ENCODE measurements at places on chromosomes 2 and 18.
A peak's percentile ranks its signal among the peaks of the same experiment; 100 is the strongest.

GRCh38 chr2:163122257-163122656, 283.7 kb upstream of the KCNH7 start:
- DNase-seq = no peak

GRCh38 chr2:85584857-85585780, 888 bp downstream of the VAMP5 start:
- DNase-seq = peak; percentile 56

DNA sequence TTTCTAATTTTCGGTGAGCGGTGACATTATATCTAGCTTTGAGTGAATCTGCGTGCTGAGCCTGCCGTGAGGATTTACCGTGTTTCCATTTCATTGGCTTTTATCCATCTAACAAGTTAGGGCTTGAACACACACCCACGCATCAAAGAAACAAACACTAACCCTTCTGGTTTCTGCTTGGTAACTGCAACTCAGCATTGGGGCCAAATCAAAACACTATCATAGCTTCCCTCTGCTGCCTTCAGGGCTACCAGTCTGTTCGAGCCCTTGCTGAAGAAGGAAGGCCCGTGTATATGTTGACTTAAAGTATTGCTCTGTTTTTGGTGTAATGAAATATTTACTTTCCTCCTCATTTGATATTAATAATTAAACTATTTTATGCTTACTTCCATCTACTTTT, 227.2 kb downstream of the PHLPP1 start:
- no peak for DNase-seq

DNA sequence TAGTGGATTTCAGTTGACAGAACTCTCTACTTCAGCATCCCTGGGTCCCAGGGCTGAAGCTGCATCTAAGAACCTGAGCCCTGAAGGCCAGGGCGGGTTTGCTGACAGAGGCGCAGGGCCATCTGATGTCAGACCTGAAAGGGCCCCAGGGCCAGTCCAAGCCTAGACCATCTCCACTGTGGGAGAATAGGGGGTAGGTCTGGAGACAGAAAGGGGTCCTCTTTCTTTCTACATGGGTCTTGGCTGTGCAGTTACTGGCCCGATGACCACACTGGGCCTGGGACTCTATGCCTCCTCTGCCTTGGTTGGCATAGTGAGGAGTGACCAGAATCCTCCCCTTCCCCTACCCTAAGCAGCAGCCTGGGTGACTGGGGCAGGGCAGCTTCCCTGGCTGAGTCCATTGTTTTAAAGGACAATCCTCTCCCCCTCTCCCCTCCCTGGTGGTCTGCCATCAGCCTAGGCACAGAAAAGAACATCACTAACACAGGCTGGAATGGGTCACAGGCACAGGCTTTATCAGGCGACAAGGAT, 34.5 kb downstream of the HS1BP3 start:
- DNase-seq = no peak

- DNase-seq = peak; percentile 71
These were observed 37.4 kb upstream of the RAPGEF4 start for GRCh38 chr2:172698041-172698863.

- DNase-seq = no peak
These were observed 13.3 kb downstream of the CTDP1 start for GRCh38 chr18:79692886-79693285.

DNA sequence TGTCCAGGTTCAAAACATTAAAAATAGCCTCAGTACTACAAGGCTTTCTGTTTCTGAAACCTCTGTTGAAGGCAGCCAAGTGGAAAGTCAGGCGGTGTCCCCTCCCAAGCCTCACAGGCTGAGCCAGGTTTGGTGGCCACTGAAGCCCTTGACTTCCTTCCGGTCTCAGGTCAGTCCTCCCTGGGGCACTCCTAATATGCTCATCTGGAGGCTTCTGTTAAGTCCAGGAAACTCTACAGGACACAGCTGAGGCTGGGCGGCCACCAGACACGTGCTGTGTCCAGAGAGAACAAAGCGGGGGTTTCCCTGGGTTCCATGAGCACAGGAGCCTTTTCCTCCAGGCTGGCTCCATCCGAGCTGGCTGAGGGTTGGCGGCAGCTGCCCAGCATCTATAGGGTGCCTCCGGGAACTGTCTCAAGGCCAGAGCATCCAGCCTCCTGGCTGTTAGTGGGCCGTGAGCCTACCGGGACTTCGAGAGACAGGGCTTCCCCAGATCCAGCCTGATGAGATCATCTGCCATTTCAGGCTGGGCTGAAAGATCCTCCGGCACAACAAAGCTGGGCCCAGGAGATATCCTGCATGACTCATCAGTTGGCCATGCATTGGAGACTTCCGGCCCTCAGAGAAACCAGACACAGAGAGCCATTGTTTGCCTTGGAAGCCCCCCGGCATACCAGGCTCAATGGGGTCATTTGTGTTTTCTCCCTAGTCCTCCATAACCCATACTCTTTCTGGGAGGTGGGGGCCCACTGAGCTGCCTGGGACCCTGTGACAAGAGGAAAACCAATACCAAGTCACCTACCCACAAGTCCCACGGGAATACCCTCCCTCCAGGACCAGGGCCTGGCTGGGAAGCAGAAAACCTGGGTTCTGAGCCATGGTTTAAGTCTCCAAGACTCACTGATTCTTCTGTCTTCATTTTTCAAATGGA, 71.7 kb downstream of the HS1BP3 start:
- DNase-seq = no peak

GRCh38 chr2:13002536-13003331, 286.0 kb downstream of the TRIB2 start:
- DNase-seq = no peak

GRCh38 chr2:121236101-121236640, 48.8 kb downstream of the TFCP2L1 start:
- DNase-seq = no peak

DNA sequence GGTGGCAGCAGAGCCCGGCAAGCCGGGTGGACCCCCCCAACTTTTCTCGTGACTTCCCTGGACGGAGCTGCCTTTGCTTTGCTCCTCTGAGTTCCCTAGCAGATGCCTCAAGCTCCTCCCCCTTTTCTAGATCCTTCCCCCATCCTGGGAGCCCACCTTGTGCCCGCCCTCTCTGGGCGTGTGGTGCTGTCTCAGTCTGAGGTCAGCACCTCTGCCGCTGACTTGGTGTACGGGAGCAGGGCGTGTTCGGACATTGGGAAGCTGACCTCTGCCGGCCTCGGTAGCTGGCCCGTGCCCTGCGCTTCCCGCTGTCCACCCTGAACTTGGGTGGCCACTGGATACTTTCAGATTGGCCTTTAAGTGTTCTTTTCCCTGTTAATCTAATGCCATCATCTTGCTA, 19.6 kb upstream of the ESPNL start:
- no peak for DNase-seq

GRCh38 chr2:40554665-40555294, 102.9 kb upstream of the SLC8A1 start:
- DNase-seq = peak; percentile 60

DNA sequence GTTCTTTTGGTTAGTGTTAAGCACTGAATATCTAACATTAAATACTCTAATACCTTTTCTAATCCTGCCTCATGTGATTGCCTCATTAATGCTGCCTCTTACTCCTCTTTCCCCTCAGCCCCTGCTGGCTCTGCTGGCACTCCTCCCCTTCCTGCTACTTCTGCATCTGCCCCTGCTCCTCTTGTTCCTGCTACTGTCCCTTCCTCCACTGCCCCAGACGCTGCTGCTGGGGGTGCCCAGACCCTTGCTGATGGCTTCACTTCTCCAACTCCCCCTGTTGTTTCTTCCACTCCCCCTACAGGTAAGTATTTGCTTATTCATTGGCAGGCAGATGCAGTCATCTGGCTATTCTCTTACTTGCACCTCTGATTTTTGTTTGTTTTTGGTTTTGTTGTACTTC, 68.5 kb downstream of the ABI2 start:
- no peak for DNase-seq

DNA sequence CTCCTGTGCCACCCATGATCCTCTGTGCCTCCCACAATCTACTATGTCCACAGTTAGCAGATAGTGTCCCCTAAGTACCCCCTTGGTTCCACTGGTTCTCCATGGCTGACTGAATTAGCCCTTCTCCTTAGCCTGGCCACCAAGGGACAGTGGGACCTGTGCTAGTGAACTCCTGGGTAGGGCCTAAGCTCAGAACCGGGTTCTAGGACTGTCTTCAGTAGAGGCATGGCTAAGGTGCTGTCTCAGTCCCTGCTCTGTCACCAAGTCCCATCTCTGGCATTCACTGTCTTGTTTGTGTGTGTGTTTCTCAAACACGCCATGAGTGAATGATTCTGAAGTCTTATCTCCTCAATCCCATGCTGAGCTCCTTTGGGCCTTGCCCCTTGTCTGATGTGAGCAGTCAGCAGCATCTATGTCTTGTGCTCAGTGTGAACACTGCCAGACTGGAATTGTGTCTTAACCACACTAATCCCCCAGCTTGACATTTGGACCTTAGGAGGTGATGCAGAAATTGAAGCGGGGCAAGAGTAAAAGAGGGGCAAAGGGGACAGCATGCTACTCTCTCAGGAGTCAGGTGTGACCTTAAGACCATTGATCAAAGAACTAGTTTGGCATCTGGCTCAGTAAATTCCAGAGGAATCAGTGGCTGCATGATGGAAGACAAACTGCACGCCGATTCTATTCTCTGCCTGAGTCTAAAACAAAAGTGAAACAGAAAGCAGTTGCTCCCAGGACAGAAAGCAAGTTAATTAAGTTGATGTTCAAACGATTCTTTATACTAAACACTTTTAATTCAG, 190.5 kb downstream of the ALPK2 start:
- DNase-seq = peak; percentile 39

DNA sequence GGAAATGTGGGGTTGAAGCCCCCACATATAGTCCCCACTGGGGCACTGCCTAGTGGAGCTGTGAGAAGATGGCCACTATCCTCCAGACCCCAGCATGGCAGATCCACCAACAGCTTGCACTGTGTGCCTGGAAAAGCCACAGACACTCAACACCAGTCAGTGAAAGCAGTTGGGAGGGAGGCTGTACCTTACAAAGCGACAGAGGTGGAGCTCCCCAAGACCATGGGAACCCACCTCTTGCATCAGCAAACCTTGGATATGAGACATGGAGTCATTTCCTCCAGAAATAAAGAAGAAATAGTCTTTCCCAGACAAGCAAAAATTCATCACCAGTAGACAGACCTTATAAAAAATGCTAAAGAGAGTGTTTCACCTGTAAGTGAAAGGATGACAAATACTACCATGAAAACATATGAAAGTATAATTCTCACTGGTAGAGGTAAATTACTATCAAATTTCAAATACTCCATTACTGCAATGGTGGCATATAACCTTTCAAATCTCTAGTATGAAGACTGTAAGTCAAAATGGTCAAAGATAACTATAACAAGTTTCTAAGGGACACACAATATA, 152.6 kb upstream of the EPHA4 start:
- DNase-seq = no peak

GRCh38 chr2:148720501-148721001, 76.0 kb downstream of the EPC2 start:
- peak; percentile 35 for DNase-seq

DNA sequence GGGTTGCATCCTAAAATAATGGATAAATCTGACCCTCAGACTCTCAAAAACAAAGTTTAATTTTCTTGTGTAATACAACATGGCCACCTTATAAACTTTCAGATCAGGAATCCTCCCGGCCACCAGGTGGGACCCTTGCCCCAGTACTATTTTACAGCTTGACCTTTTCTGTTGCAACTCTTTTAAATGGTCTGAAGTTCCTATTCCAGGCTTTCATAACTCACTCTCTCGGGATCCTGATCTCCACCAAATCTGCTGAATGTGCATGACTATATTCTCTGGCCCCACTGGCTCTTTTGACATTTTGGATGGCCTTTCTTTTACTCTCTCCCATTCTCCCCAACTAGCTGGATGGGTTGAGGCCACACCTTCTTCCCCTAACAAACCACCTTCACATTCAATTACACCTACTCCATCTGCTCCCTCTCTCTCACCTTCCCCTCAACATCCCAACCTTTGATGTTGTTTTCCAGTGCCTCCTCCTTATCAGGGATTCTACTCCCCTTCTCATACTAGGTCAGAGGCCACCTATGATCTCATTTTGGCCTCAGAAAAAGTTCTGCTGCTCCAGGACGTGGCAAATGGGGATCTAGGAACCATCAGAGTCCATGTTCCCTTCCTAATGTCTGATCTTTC, 70.8 kb downstream of the SESTD1 start:
- no peak for DNase-seq

- peak; percentile 5 for DNase-seq
These were observed 2008.4 kb upstream of the PIK3C3 start for GRCh38 chr18:39946623-39947061.

- no peak for DNase-seq
These were observed 65.6 kb downstream of the POLR1A start for GRCh38 chr2:86039963-86040655.

DNA sequence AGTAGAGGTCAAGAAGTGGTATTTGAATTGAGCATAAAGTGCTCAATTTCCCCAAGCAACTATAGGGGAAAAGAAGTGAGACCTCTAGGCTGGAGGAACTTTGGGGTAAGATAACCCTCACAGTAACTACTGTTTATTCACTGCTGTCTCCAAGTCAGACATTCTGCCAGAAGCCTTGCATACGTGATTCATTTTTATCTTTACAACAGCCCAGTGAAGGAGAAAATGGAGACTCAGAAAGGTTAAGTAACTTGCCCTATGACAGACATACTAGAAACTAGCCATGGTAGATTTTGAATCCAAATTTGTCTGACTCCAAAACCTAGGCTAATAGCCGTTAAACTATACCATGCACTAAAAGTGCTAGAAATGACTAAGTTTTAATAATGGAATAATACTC, 28.4 kb downstream of the DNAJC10 start:
- DNase-seq = no peak

DNA sequence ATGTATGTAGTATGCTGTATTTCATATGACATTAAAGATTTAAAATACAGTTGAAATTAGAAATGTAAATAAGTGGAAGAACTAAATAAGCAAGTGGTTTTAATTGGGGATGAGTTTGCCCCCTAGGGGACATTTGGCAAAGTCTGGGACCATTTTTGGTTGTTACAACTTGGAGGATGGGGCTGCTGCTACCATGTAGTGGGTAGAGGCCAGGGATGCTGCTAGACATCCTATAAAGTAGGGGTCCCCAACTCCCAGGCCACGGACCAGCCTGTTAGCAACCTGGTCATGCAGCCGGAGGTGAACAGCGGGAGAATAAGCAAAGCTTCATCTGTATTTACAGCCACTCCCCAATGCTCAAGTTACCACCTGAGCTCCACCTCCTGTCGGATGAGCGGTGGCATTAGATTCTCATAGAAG, 27.9 kb upstream of the ASNSD1 start:
- peak; percentile 17 for DNase-seq

GRCh38 chr2:235999011-235999410, 169.2 kb downstream of the GBX2 start:
- no peak for DNase-seq

GRCh38 chr18:41842886-41843285, 112.1 kb upstream of the PIK3C3 start:
- DNase-seq = no peak

GRCh38 chr2:24421668-24422067, 61.3 kb upstream of the ITSN2 start:
- peak; percentile 65 for DNase-seq

GRCh38 chr2:46999857-47000678, 84.5 kb upstream of the MCFD2 start:
- no peak for DNase-seq
